ENCODE measurements at places on chromosomes 4 and X.

- DNase-seq: no peak
Observed at GRCh38 chr4:26081795-26082498, 167.9 kb downstream of the SMIM20 start.

- DNase-seq: no peak
Observed at GRCh38 chrX:2406891-2407518, 93.8 kb downstream of the DHRSX start.

DNA sequence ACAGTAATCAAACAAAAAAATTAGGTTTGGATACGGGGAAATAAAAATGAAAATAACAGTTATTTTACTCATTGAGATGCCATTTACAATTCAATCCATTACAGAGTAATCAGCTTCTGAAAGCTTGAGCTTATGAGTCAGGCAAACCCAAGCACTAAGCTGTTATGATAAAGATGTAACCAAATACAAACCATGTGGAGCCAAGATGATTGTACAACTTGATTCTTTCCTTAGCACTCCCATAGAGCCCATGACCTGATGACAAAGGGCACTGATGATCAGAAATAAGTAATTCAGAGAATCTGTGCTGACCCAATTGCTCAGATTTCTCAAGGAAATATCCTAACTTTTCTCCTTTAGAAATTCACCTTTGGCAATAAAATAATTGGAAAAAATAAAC lies 40.5 kb upstream of the PRKG2 start:
- no peak for DNase-seq

DNA sequence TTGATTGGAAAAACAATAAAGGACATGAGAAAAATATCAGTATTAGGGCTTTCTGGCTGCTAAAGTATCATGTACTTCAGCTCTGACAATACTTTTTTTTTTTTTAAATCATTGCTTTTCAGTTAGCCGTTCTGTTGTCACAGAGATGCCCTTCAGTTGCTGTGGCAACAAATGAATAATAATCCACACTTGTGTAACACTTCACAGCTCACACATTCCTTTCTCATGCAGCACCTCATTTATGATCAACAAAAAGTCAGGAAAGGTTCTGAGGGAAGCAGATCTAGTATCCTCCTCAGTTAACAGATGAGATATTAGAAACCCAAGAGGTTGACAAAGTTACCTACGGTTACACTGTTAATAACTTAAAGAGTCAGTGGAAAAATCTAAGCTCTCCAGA lies 444.2 kb upstream of the SLIT2 start:
- DNase-seq: no peak

- peak; percentile 63 for DNase-seq
Observed at GRCh38 chr4:16227462-16227868, 1.2 kb upstream of the TAPT1 start.

DNA sequence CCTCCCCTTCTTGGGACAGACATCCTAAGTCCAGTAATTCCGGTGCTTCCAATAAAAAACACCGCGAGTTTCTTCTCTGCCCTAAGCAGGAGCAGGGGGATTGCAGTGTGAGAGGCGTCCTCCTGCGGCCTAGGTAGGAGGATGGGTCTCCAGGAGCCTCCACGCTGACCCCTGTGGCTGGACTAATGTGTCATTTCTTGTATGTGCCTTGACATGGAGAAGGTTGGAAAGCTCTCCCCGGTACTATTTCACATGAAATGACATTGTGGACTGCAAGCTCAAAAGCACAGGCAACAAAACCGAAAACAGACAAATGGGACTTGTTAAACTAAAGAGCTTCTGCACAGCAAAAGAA lies 66.6 kb upstream of the ENPP6 start:
- no peak for DNase-seq

- no peak for DNase-seq
Observed at GRCh38 chr4:14800977-14801376, 201.3 kb upstream of the CPEB2 start.

DNA sequence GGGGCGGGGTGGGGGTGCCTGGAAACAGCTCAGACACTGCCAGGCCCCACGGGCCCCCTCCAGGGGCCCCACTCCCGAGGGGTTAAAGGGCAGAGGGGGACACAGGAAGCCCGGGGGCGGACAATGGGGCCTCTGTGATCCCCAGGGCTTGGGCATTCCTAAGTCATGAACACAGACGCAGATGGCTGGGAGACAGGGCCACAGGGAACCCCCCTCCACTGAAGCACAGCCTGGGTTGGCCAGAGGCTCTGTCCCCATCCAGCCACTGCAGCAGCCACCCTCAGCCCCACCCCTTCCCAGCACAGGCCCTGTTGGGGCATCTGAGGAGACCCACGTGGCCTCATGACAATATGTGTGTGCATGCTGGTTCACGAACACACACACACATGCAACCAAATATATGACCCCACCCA lies 3.9 kb downstream of the L1CAM start:
- DNase-seq: no peak

DNA sequence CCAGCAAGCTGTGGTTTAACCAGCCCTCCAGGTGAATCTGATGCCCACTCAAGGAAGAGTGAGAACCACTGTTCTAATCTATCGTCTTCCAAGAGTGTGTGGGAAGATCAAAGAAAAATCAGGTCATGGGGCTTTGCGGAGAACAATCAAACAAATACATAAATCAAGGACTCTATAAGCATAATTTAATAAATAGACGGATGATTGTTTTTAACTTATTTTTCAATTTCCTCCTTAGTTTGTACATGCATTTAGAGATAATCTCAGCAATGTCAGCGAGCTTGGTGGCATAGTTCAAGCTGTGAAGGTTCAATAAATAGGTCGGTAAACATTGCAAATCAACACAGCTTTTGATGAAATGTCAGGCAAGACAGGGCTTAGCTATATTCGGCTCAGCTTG lies 84.9 kb downstream of the DMD start:
- no peak for DNase-seq

GRCh38 chr4:129823105-129823504 lies 727.2 kb downstream of the C4orf33 start:
- no peak for DNase-seq

DNA sequence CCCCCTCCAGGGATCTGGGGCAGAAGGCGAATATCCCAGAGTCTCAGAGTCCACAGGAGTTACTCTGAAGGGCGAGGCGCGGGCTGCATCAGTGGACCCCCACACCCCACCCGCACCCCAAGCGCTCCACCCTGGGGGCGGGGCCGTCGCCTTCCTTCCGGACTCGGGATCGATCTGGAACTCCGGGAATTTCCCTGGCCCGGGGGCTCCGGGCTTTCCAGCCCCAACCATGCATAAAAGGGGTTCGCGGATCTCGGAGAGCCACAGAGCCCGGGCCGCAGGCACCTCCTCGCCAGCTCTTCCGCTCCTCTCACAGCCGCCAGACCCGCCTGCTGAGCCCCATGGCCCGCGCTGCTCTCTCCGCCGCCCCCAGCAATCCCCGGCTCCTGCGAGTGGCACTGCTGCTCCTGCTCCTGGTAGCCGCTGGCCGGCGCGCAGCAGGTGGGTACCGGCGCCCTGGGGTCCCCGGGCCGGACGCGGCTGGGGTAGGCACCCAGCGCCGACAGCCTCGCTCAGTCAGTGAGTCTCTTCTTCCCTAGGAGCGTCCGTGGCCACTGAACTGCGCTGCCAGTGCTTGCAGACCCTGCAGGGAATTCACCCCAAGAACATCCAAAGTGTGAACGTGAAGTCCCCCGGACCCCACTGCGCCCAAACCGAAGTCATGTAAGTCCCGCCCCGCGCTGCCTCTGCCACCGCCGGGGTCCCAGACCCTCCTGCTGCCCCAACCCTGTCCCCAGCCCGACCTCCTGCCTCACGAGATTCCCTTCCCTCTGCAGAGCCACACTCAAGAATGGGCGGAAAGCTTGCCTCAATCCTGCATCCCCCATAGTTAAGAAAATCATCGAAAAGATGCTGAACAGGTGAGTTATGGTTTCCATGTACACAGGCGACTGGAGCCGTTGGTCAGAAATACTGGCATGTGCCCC lies at the start of gene CXCL1:
TSS of gene CXCL1 (plus strand) at position 264 of the 926 bp plus-strand sequence. CDS start at position 342, 78 bp downstream.
- DNase-seq: peak; percentile 27

- DNase-seq: no peak
Observed at GRCh38 chr4:45477311-45477733, 646.5 kb downstream of the GABRG1 start.

- no peak for DNase-seq
Observed at GRCh38 chr4:52957835-52958631, 95.9 kb downstream of the RASL11B start.

- DNase-seq: no peak
Observed at GRCh38 chr4:170278460-170278859, 188.7 kb upstream of the AADAT start.

GRCh38 chrX:119529345-119530276 lies 35.6 kb downstream of the STEEP1 start:
- DNase-seq: peak; percentile 22

GRCh38 chr4:151600432-151600831 lies 160.4 kb downstream of the GATB start:
- DNase-seq: no peak

All from femur (tissue), 1 donor.